ENCODE measurements at places on chromosomes 13 and 19. TPM values are rescaled to one million over a fixed set of nuclear protein-coding genes. Genes with fewer than 3 reads are reported as not detected.

Gene LRG1
- total RNA-seq = 2.0 TPM

Gene ZIM2
- total RNA-seq = not detected

Gene TSPAN16
- not detected for total RNA-seq

Gene FFAR2
- total RNA-seq = not detected

Gene PEX11G
- 0.61 TPM for total RNA-seq

Gene ATP7B
- 0.40 TPM for total RNA-seq

GRCh38 chr13:44868397-44868796 is 120.9 kb downstream of the NUFIP1 start:
- peaks cover 8% of the 10 kb centered on the region for H3K27me3 ChIP-seq
- no peaks in the 10 kb centered on the region for H3K4me1 ChIP-seq
- H3K27ac ChIP-seq = no peak overlapping the region
- H3K36me3 ChIP-seq = no peaks in the 10 kb centered on the region
- no peak for DNase-seq

DNA sequence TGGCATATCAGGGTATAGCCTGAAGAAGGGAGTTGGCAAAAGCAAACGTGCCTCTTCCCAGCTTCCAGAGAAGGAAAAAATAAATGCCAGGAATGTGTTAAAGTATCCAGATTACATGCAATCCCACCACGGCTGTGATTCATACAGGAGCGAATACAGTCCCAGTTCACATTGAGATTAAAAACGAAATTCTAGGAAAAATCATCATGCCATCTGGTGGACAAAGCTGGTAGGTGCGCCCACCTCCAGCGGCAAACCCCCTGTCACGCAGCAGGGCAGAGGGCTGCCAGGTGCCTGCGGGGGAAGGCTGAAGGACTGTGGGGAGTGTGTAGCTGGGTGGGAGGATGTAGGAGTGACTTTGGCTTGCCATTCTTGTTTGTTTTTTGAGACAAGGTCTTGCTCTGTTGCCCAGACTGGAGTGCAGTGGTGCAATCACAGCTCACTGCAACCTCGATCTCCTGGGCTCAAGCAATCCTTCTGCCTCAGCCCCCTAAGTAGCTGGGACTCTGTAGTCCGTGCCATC is 6.4 kb upstream of the DMWD start:
- peak overlapping the region; percentile 60 for H3K27ac ChIP-seq
- peak; percentile 54 for DNase-seq
- peaks cover 10% of the 10 kb centered on the region for H3K27me3 ChIP-seq
- no peak overlapping the region for H3K4me3 ChIP-seq
- peaks cover 6% of the 10 kb centered on the region for H3K4me1 ChIP-seq
- H3K36me3 ChIP-seq = no peaks in the 10 kb centered on the region

GRCh38 chr13:30453727-30454126 is 12.0 kb downstream of the HMGB1 start:
- no peak overlapping the region for H3K4me3 ChIP-seq
- H3K27me3 ChIP-seq = no peaks in the 10 kb centered on the region
- H3K27ac ChIP-seq = peak overlapping the region; percentile 46
- peaks cover 18% of the 10 kb centered on the region for H3K36me3 ChIP-seq
- H3K4me1 ChIP-seq = peaks cover 39% of the 10 kb centered on the region

DNA sequence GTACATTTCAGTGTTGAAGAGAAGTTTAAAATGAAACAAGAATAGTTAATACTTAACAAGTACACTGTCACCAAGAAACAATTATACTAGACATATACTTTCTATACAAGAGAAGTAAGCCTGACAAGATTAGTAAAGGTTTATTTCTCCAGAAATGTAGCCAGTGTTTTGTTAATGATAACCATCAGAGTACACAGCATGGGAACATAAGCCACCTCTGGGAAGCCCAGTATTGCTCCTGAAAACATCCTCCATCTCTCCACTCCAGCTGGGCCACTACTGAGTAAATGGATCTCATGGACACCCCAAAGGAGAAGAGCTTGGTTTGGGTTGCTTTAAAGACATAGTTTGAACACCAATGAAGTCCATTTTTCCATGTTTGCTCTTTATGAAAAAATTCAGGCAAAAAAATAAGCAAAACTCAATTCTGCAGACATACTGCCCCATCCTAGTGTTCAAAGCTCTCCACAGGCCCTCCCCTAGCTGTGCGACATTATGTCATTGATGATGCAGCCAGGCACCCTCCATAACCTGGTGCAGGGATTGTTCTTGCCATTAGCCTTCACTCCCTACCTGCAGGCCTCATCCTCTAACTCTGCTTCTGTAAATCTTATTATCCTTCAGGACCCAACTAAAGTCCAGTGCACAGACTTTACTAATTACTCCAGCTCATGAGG is 61.9 kb downstream of the LHFPL6 start:
- DNase-seq = no peak
- H3K4me3 ChIP-seq = no peak overlapping the region
- no peaks in the 10 kb centered on the region for H3K36me3 ChIP-seq
- H3K27ac ChIP-seq = no peak overlapping the region

- H3K4me3 ChIP-seq = no peak overlapping the region
- H3K27me3 ChIP-seq = no peaks in the 10 kb centered on the region
- DNase-seq = no peak
- H3K4me1 ChIP-seq = no peaks in the 10 kb centered on the region
- H3K36me3 ChIP-seq = peaks cover 64% of the 10 kb centered on the region
Measured at GRCh38 chr19:17052439-17052838, 22.8 kb downstream of the HAUS8 start.

GRCh38 chr13:108003626-108004025 is 211.7 kb downstream of the LIG4 start:
- no peak overlapping the region for H3K4me3 ChIP-seq
- no peak for DNase-seq
- no peaks in the 10 kb centered on the region for H3K27me3 ChIP-seq
- H3K27ac ChIP-seq = no peak overlapping the region
- H3K4me1 ChIP-seq = no peaks in the 10 kb centered on the region

DNA sequence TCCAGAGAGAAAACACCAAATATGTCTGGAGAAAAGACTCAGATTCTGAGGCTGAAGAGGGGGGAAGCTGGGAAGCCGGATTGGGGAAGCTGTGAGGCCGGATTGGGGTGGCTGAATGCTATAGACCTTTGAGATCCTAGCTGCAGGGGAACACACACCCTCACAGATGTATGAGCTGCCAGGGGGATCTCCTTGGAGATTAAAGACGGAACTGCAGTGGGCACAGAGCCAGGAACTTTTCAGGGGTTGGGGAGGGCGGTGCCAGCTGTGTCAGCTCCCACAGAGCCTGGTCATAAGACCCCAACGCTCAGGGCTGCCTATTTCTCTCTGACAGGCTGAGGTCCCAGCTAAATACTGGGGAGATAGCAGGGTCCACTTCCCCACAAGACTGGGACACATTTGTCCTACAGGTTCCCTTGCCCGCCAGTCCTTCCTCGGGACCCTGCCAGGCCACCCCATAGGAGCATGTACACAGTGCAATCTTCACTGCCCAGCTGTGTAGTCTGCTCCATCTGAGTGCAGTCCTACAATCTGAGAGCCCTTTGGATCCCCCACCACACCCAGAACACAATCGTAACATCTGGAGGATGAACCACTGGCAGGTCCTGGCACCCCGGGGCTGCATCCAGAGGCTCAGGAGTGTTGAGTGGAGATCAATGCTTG is 1893.9 kb downstream of the PCDH9 start:
- no peaks in the 10 kb centered on the region for H3K36me3 ChIP-seq
- no peak for DNase-seq
- no peaks in the 10 kb centered on the region for H3K27me3 ChIP-seq
- H3K4me1 ChIP-seq = no peaks in the 10 kb centered on the region
- H3K4me3 ChIP-seq = no peak overlapping the region
- H3K27ac ChIP-seq = no peak overlapping the region
